ENCODE measurements at places on chromosomes 5 and 9. TPM values are rescaled to one million over a fixed set of nuclear protein-coding genes. Genes with fewer than 3 reads are reported as not detected.
A peak's percentile ranks its signal among the peaks of the same experiment; 100 is the strongest.

DNA sequence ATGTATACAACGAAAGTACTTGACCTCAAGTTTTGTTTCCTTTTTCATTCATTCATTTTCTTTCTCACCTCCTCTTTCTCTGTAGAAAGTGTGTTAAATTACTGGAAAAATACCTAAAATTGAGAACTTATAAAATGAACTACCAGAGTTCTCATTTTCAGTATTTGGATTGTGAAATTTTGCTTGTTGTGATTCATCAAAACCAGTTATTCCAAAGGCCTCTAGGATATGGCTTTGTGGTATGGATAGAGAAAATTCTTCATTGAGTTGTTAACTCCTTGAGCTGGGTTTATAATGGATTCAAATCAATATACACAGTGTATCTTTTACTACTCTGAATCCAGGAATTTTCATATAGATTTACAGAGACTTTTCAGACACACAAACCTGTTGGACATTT, 287.6 kb downstream of the KDM4C start:
- H3K4me3 ChIP-seq = no peak overlapping the region
- no peak overlapping the region for H3K27ac ChIP-seq
- peaks cover 21% of the 10 kb centered on the region for H3K4me1 ChIP-seq
- DNase-seq = no peak
- H3K36me3 ChIP-seq = peaks cover 4% of the 10 kb centered on the region

The DMGDH gene
- 0.77 TPM for total RNA-seq

The FAM114A2 gene
- 30.3 TPM for total RNA-seq

The GABRA6 gene
- total RNA-seq = not detected

The FAM78A gene
- 0.75 TPM for total RNA-seq

The IFNA7 gene
- not detected for total RNA-seq

The C7 gene
- total RNA-seq = not detected

DNA sequence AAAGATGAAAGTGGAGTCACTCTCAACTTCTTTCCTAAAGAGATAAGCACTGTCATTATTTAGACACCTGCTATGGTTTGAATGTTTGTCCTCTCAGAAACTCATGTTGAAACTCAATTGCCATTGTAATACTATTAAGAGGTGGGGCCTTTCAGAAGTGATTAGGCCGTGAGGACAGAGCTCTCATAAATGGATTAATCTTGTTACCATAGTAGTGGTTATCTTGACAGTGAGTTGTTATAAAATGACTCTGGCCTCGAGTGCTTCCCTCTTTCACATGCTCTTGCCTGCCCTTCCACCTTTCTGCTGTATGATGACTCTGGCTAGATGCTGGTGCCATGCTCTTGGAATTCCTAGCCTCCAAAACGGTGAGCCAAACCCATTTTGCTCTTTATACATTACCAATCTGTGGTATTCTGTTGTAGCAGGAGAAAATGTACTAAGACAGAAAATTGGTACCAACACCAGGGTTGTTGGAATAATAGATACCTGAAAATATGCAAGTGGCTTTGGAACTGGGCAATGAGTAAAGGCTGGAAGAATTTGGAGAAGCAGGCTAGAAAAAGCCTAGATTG, 38.0 kb downstream of the GDA start:
- H3K36me3 ChIP-seq = no peaks in the 10 kb centered on the region
- H3K27me3 ChIP-seq = peaks cover 3% of the 10 kb centered on the region
- no peak overlapping the region for H3K27ac ChIP-seq
- no peak for DNase-seq
- no peak overlapping the region for H3K4me3 ChIP-seq
- no peaks in the 10 kb centered on the region for H3K4me1 ChIP-seq

The PPP3R2 gene
- total RNA-seq = not detected

- no peak overlapping the region for H3K27ac ChIP-seq
- no peaks in the 10 kb centered on the region for H3K36me3 ChIP-seq
- H3K4me3 ChIP-seq = no peak overlapping the region
- no peak for DNase-seq
- H3K4me1 ChIP-seq = no peaks in the 10 kb centered on the region
Measured at GRCh38 chr5:6505416-6505755, 56.7 kb downstream of the UBE2QL1 start.

DNA sequence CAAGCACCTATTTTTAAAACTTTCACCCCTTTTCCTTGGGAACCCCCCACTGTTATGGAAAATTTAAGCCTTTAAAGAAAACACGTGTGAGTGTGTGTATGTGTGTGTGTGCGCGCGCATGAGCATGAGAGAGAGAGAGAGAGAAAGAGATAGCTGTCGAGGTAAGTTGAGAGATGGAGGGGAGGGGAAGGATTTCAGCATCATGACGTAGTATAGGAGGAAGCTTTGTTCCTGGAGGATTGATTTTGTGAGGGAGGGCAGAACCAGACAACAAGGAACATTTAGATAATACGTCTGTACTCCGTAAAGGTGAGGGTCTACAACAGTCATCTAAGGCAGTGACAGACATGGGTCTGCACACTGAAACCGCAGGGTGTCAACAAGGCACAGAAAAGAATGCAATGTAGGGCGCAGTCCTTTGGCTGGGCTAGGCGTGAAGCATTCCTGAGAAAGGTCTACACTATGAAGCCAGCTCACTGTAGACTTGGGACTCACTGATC, 227.7 kb downstream of the SMARCA2 start:
- peaks cover 17% of the 10 kb centered on the region for H3K4me1 ChIP-seq
- H3K27ac ChIP-seq = no peak overlapping the region
- peak overlapping the region; percentile 88 for H3K4me3 ChIP-seq
- no peak for DNase-seq

The IL5 gene
- total RNA-seq = not detected

- H3K4me3 ChIP-seq = no peak overlapping the region
- DNase-seq = no peak
- peaks cover 42% of the 10 kb centered on the region for H3K4me1 ChIP-seq
Measured at GRCh38 chr9:99040251-99040900, 64.5 kb upstream of the TGFBR1 start.

The TMEM171 gene
- 1.1 TPM for total RNA-seq

DNA sequence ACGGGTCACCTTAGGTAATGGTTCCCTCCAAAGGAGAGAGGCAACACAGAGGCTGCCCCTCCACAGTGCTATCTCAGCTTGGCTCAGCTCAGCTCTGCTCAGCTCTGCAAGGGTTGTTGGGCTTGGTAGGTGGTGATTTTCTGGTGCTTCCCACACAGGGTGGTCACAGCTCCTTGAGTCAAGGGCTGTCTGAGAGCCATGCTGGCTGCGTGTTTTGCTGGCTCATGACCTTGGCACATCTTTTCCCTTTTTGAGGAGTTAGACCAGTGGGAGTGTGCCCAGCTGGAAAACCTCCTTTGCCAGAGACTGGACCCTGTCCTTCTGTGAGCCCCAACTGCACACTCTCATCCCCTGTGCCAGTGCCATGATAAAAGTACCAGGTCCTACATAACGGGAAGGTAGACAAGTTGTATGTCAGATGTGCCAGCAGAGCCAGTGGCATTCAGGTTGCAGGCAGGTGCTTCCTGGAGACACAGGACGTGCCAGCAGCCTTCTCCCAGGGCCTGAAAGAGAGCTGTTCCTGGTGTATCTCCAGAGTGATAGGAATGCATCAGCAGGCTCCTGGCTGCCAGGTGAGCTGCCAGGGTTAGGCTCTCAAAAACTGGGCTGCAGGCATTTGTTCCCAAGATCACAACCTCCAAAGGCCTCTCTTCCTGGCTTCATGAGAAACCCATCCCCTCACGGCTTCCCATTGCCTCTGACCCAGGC, 118.6 kb upstream of the CXCL14 start:
- no peak overlapping the region for H3K27ac ChIP-seq
- no peak overlapping the region for H3K4me3 ChIP-seq
- H3K36me3 ChIP-seq = no peaks in the 10 kb centered on the region
- H3K27me3 ChIP-seq = peaks cover 10% of the 10 kb centered on the region
- DNase-seq = no peak
- H3K4me1 ChIP-seq = no peaks in the 10 kb centered on the region

The FYB1 gene
- 1.6 TPM for total RNA-seq

DNA sequence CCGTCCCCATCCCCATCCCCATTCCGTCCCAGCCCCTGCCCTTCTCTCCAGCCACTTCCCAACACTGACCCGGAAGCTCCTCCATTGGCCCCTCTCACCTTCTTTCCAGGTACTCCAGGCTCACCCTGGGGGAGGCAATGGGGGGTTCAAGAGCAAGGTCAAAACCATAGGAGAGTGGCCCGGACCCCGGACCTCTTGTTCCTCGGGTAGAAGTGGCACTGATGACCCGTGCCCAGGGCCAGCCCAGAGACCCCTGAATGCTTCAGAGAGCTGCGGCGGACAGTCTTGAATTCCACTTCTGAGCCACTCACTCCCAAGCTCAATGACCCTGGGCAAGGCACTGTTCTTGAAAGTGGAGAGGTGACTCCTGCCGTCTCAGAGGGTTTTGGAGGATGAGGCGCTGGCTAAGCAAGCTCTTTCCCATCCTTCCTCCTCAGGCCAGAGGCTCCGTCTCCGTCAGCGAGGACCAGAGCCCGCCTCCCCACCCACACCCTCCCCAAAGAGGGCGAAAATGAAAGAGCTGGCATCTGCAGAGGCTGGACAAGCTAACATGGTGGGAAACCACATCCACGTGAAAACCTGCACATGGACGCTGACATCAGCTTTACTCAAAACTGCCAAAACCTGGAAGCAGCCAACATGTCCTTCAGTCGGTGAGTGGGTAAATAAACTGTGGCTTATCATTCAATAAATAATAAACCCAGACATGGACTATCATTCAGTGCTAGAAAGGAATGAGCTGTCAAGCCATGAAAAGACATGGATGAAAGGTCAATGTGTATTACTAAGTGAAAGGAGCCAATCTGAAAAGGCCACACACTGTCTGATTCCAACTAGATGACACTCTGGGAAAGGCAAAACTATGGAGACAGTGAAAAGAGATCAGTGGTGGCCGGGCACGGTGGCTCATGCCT, 27.3 kb upstream of the PHYKPL start:
- no peaks in the 10 kb centered on the region for H3K36me3 ChIP-seq
- no peaks in the 10 kb centered on the region for H3K4me1 ChIP-seq
- H3K27ac ChIP-seq = no peak overlapping the region
- H3K4me3 ChIP-seq = no peak overlapping the region

DNA sequence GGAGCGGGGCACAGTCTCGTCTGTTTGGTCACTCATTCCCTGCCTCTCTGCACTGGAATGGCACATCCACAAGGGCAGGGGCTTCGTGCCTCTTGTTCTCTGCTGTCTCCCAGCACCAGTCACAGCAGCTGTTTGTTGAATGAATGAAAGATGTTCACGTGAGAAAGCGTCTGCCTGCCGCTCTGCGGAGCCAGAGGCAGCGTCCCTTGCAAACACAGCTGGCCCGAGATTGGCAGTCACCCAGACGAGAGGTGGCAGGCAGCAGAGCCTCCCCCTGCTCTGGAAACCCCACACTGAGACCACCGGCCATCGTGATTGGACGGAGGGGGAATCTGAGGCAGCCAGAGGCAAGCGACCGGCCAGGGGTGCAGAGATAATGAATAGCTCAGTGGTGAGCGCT, 6.0 kb upstream of the FAM163B start:
- peaks cover 6% of the 10 kb centered on the region for H3K4me1 ChIP-seq
- no peak overlapping the region for H3K4me3 ChIP-seq
- H3K36me3 ChIP-seq = no peaks in the 10 kb centered on the region
- H3K27ac ChIP-seq = no peak overlapping the region
- peaks cover 69% of the 10 kb centered on the region for H3K27me3 ChIP-seq

GRCh38 chr5:72649449-72649848, 142.2 kb upstream of the ZNF366 start:
- no peaks in the 10 kb centered on the region for H3K36me3 ChIP-seq
- H3K4me1 ChIP-seq = peaks cover 42% of the 10 kb centered on the region
- DNase-seq = no peak
- no peak overlapping the region for H3K27ac ChIP-seq

GRCh38 chr5:10775646-10776045, 14.6 kb upstream of the DAP start:
- no peaks in the 10 kb centered on the region for H3K36me3 ChIP-seq
- H3K27me3 ChIP-seq = peaks cover 5% of the 10 kb centered on the region
- H3K4me1 ChIP-seq = peaks cover 11% of the 10 kb centered on the region

- DNase-seq = no peak
- no peak overlapping the region for H3K27ac ChIP-seq
- H3K4me1 ChIP-seq = no peaks in the 10 kb centered on the region
- peaks cover 11% of the 10 kb centered on the region for H3K27me3 ChIP-seq
- H3K36me3 ChIP-seq = no peaks in the 10 kb centered on the region
Measured at GRCh38 chr5:142233083-142234032, 91.5 kb downstream of the SPRY4 start.

The SLC46A2 gene
- total RNA-seq = not detected
